Activated CD8-positive, alpha-beta memory T cell treated with anti-CD3 and anti-CD28 coated beads for 4 hours (primary cell): ENCODE measurements at places on chromosomes 5 and 9.

GRCh38 chr5:3179220-3179619, 416.4 kb upstream of the IRX1 start:
- DNase-seq: no peak

GRCh38 chr9:124537926-124538325, 30.7 kb upstream of the NR5A1 start:
- DNase-seq: no peak

DNA sequence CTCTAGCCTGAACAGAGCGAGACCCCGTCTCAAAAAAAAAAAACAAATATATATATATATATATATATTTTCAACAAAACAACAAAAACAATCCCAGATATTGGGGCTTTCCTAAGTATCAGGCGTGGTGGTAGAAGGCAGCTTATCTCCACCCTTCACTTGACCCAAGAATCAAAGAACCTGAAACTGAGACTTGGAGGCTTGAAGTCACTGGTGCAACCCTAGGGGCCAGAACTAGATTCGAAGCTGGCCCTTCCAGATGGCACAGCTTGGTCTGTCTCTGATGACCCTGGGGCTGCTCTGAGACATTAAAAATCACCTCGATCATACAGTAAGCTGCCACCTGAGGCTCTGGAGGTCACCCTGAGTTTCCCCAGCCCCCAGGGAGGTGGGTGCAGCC, 1.3 kb upstream of the KCNMB1 start:
- DNase-seq: no peak

- no peak for DNase-seq
Measured at GRCh38 chr5:74432721-74433120, 207.8 kb downstream of the ENC1 start.

- no peak for DNase-seq
Measured at GRCh38 chr5:180922932-180923331, 24.0 kb downstream of the BTNL8 start.

- no peak for DNase-seq
Measured at GRCh38 chr9:128891321-128892220, 9.6 kb downstream of the LRRC8A start.

DNA sequence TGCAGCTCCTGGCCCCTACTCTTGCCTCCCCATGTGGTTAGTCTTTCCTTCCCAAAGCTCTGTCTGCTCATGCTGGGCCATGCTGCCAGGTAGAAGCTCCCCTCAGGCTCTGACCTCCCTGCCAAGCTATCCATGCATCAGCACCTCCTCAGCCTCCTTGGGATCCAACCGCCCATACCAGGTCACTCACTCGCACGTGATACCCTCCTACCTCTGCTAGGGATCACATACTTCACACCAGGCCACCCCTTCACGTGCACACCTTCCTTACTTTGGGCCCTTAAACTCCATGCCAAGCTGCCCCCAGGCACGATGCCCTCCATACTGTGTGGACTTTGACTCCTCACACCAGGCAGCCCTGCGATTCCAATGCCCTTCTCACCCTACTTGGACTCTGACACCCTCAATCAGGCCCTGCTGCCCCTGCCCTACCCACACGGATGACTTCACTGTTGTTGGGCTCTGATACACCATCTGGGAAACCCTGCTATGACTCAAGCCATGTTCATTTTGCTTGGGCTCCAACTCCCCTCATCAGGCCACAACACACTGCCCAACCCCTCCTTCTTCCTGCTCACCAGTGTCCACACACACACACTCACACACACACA, 34.1 kb downstream of the ZNF483 start:
- DNase-seq: no peak
